ENCODE measurements at places on chromosomes 7 and 10.

GRCh38 chr10:11838298-11838852, 15.2 kb downstream of the PROSER2 start:
- DNase-seq = no peak

- no peak for DNase-seq
Measured at GRCh38 chr7:82348251-82348650, 95.3 kb downstream of the CACNA2D1 start.

GRCh38 chr10:126867567-126868365, 37.5 kb upstream of the DOCK1 start:
- no peak for DNase-seq

- peak; percentile 18 for DNase-seq
Measured at GRCh38 chr10:128102480-128103228, 23.6 kb downstream of the MKI67 start.

- no peak for DNase-seq
Measured at GRCh38 chr7:112982441-112983063, 104.1 kb downstream of the GPR85 start.
